ENCODE measurements at places on chromosomes 11 and 22.

- peak; percentile 75 for DNase-seq
These were observed 11.0 kb upstream of the MS4A6A start for GRCh38 chr11:60193687-60194433.

DNA sequence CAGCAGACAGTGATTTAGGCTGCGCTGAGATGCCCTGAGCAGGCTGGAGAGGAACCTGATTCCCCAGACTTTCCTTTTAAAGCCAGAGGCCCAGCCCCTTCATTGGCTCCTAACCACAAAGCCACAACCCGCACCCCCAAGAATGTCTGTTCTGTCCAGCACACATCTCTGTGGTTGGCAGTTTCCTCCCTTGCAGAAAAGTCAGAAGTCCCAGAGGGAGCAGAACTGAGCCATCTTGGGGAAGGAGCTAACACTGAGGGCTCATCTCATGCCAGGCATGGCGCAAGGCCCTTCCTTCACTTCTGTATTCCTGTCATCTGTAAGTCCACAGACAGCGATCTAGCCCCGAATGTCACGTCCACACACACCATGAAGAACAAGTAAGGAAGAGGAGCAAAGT lies 97.1 kb upstream of the SYT13 start:
- peak; percentile 73 for DNase-seq

GRCh38 chr11:109424901-109425300 lies 2.9 kb downstream of the C11orf87 start:
- DNase-seq = peak; percentile 18

GRCh38 chr11:9943386-9944110 lies 279.7 kb downstream of the SWAP70 start:
- no peak for DNase-seq

DNA sequence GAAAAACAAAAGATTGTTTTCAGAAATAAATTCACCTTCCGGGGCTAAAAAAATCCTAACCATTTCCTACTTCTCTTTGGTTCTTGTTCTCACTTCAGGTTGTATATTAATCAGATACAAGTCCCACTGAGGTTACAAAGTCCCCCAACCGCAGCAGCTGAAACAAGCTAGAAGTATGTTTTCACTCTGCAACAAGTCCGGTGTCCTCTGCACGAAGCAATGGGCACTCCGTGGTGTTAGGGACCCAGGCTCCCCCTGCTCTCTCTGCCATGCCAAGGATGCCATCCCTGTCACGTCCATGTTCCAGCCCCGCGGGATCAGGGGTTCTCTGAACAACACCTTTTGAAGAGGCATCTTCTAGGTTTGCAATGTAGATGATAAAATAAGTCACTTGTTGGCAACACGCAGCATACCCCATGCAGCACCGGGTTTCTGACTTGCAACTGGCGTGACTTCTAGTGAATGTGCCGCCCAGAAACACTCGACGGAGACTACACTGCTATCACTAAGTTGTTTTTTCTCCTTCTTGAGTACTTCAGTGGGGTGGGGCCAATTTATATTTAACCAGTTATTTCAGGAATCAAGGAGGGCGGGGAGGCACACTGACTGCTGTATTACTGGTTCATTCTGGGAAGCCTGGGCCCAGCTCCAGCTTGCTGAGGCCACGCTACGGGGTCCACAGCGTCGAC lies 25.4 kb upstream of the GSTP1 start:
- DNase-seq = no peak

DNA sequence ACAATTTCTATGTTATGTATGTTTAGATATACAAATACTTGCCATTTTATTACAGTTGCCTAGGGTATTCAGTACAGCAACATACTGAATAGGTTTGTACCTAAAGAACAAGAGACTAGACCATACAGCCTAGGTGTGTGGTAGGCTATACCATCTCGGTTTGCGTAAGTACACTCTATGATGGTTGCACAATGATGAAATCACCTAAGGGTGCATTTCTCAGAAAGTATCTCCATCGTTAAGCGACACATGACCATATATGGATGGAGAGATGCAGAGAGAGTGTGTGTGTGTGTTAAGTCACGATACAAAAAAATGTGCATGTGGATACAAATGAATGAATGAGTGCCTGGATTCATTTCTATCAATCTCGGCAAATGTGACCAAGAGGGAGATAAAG lies 37.7 kb downstream of the NARS2 start:
- no peak for DNase-seq

DNA sequence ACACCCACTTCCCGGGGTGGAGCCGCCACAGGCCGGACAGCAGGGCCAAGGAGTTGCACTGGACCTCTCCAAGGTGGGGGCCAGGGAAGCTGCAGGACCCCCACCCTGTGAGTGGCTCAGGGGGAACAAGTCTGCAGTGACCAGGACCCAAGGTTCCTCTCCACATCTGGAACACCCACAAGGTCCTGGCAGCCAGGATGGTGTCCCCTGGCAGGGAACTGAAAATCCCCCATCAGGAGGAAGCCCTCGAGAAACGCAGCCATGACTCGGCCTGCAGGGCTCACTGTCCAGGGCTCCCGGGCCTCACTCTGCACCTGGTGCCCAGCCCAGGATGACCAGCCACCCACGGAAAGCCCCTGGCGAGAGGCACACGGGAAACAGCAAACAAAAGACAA lies 11.5 kb downstream of the RNH1 start:
- DNase-seq = no peak

GRCh38 chr11:92846491-92847125 lies 122.8 kb upstream of the MTNR1B start:
- no peak for DNase-seq

- DNase-seq = no peak
These were observed 240.7 kb downstream of the BUD13 start for GRCh38 chr11:116532066-116532465.
